ENCODE measurements at places on chromosomes 4 and X.

GRCh38 chr4:123638834-123639233, 242.2 kb downstream of the SPRY1 start:
- no peak for DNase-seq

- no peak for DNase-seq
Measured at GRCh38 chr4:47744253-47744652, 93.6 kb downstream of the CORIN start.

GRCh38 chr4:104418286-104418685, 76.4 kb downstream of the CXXC4 start:
- no peak for DNase-seq

DNA sequence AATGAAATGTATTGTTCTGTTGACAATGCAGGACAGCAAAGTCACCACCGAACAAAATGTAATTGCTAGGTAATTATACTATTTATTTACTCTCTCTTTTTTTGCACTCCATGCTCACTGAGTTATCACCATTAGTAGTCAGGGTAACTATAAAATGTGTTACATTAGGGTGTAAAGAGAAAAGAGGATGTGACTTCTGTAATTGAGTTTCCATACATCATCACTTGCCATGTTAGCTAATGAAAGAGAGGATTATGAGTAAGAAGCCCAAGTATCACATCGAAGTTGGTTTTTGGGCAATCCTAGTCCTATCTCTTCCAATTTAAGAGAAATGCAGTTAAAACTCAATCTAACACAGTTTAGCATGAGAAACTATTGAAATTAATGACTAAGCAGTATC, 7.6 kb downstream of the ZXDA start:
- DNase-seq, result no peak

DNA sequence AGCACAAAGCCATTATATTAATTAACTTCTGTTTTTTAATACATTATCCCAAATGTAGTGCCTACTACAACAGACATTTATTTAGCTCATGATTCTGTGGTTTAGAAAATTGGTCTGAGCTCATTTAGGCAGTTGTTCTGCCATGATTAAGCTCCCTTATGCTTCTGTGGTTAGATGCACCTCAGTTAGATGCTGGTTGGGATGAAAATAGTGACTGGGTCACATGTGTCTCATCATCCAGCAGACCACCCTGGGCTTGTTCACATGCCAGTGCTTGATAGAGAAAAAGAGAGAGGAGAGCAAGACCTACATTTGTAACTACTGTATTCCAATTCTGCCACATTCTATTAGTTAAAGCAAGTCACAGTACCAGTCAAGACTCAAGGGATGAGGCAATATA, 376.4 kb upstream of the GNPDA2 start:
- no peak for DNase-seq

- DNase-seq, result no peak
Measured at GRCh38 chr4:92339676-92340075, 35.9 kb downstream of the GRID2 start.

GRCh38 chr4:100823993-100824323, 306.1 kb upstream of the EMCN start:
- no peak for DNase-seq

DNA sequence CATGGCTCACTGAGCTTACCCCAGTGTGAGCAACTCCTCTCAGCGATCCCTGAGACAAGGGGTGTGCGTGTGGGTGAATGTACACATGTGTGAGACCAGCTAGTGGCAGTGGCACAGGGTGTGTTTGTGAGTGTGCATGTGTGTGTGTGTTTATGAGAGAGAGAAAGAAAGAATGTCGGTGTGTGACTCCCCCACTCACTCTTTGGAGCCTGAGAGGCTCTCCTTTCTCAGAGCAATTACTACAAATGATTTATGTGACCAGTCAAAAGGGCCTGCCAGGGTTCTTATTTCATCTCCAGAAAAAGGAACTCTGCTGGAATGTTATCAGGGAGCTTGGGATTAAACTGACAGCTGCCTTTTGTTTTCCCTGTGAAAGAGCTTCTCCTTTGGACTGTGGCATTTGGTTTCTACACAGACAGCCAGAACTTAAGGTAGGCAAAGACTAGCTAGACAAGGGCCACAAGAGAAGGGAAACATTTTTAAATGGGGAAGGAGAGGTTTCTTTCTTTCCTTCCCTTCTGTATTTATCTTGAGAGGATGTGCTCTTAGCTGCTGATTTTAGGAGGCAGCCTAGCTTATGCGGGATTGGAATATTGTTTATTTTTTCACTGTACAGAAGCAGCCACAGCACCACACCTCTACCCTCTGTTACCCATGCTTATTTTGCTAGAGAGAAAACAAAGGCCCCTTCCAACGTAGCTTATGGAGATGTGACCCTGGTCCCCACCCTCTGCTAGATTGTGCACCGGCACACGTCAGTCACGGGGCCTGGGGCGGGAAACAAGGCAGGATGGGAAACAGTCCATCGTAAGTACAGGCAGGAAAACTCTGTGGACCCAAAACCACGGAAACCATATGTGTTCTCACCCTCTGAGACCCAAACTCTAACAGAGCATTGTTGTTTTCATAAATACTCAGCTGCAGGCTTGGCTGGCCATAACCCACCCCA, 143.5 kb downstream of the MGST2 start:
- no peak for DNase-seq

DNA sequence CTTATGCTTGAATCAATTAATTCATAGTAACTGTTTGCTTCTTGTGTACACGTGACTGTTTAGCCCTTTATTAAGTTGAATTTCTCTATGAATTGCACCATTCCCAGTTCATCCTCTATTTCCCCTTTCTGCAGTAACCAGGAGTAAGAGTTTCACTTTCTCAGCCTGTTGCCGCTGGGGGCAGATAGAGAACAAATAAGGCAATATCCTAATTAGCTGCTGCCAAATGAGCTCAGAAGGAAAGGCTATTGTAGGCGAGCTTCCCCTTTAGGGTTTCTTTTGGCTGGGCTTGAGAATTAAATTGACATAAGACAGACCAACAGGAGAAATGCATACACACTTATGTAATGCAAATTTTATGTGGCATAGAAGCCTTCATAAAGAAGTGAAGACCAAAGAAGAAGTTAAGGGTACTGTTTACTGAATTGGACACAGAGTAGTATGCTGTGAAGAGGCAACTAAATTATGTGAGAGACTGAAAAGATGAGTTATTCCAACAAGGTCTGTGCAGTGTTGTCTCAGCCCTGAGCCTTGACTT, 1594.7 kb downstream of the TECRL start:
- DNase-seq, result peak; percentile 46

DNA sequence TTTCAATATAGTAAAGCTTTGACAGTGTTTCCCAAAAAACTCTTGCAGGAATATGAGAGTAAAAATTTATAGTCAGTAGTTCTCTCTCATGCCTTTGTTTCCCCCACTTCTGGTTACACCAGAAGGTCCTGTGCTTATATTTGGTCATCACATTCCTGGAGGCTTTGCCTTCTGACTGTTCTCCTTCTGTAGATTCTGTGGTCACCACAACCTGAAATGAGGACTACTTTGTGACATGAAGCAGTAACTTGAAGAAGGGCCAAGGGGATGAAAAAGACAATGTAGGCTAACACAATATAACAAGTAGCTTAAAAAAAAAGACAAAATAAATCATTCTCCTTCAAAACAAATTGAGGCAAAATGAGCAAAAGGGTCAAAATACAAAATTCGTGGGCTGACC, 366.2 kb upstream of the NR3C2 start:
- no peak for DNase-seq

GRCh38 chr4:86994686-86995085, 59.9 kb downstream of the AFF1 start:
- no peak for DNase-seq

DNA sequence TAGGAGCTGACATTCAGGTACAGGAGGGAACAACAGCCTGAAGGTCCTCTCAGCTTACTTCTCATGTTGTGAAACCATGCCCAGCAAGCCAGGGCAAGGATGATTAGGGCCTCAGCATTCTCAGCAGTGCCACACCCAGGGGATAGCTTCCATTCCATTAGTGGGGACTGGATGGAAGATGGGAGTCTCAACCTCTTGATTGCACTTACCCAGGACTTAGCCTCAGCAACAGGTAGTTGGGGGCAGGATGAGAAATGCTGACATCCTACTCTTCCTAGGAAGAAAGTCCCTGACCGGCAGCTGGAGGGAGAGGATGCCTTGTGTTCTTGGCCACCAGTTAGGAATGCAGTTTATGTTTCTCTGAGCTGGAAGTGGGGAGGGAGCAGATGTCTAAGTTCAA, 8.8 kb upstream of the BEX3 start:
- no peak for DNase-seq

DNA sequence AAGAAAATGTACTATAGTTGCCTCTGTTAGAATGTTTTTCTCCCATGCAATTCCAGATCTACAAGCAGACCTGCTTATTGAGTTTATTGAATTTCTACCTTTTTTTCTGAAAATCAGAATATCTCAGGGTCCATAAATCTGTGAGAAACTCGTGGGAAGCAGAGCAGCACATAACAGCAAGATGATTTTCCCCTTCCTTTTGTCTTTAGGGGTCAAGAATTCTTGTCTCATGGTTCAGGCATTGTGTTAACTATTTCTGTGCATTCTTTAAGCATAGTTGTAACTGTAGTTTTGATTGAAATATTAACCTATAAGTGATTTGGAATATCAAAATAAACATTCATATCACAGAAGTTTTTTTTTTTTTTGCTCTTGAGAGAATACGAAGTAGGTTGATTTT, 11.4 kb downstream of the EDNRA start:
- no peak for DNase-seq

- DNase-seq, result no peak
Measured at GRCh38 chrX:7154041-7154597, 6.2 kb upstream of the PUDP start.

DNA sequence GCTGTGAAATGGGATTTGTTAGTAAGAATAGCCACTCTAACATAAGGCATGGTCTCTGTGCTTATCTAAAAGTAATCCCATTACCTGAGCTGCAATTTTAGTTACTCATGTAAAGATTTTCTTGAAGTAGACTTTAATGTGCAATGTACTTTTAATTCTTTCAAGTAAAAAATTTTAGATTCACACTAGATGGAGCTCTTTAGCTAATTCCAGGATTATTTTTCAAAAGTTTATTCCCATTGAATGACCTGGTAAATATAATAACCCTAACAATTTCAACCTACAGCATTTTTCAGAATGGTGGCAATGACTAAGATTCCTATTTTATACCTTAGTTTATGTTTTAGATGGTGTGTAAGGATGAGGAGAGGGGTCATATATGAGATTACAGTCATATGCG, 18.1 kb downstream of the USP38 start:
- DNase-seq, result no peak

- DNase-seq, result peak; percentile 89
Measured at GRCh38 chrX:78653118-78653822, 5.9 kb downstream of the RTL3 start.

- DNase-seq, result no peak
Measured at GRCh38 chr4:64613046-64613445, 203.8 kb upstream of the TECRL start.

DNA sequence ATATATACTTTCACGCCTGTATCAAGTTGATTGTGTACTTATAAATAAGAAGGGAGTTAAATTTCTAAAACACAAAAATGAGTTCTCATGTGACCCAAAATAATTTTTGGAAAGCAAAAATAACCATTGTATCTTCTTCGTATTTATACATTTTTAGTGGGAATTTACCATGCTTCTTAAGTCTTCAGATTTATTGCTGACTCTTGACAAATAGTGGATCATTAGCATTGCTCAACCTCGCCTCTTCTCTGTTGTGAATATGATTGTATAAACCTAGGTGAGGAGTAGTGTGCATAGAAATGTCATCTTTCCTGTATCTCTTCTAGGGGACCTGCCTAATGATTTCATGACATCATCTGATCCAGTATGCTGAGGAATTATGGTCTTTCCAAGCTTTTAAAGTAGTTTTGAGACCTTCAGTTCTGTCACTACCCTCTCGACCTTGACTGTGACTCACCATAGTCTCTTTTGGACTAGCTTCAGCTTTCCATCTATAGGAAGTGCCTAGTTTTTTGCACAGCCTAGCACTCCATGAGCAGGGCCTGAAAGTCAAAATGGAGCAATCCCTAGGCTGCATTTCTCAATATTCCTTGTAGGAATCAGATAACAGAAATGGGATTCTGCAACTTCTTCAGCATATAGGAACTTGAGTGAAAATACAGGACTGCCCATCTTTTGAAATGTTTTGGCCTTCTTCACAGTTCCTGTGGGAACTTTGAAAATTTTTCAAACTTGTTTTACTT, 157.6 kb downstream of the ARX start:
- DNase-seq, result no peak

DNA sequence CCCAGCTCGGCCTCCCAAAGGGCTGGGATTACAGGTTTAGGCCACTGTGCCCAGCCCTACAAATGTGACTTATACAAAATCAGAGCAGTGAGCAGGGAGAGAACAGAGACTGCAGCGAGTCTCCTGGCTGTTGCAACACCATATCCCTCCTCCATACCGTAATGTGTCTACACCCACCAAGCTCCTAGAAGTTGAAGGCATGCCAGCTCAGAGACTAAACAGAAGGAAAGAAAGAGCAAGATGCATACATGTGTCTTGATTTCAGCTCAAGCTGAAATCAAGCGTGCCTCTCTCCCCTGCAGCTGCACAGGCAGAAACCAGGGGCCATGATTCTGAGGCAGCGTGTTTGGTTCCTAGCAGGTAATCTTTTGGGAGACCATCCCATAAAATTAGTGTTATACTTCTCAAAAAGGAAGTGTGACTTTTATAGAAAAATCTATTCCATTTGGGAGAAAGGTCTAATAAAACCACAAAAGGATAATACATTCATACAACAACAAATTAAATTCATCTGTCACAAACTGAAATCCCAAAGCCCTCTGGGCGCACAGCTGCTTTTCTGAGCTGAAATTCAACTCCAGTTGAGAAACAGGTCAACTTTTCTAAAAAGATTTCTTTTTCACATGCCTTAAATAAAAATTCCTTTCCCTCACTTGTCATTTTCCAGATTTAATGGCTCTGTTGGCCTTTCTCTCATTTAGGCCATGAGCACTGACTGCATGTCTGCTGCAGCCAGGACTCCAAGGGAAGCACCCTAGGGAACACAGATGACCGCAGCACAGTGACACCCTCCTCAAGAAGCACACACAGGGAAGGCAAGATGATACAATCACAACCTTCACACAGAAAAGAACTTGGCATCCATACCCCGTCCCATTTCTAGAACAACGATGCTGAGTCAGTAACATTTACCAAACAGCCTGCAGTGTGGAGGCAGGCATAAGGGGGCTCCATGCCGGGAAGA, 34.4 kb downstream of the AFAP1 start:
- no peak for DNase-seq

DNA sequence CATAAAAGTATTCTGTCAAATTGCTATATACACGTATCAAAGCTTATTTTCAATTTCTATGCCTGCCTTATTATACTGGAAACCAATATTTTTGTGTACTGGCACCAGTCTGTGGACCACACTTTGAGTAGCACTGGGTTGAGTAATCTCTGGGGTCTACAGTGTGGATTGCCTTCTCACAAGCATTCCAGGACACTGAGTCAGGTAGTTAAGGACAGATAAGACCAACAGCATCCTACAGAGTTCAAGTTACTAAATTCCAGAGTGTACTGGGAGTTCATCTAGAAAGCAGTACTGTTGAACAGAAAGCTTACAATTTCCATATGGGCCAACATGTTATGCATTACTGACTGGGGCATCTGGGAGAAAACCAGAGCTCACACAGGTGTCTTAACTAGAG, 61.8 kb downstream of the VMA21 start:
- no peak for DNase-seq

GRCh38 chr4:14124816-14125215, 497.3 kb upstream of the BOD1L1 start:
- DNase-seq, result no peak

- peak; percentile 41 for DNase-seq
Measured at GRCh38 chrX:109774706-109775105, 41.6 kb upstream of the ACSL4 start.

GRCh38 chr4:174084542-174084941, 198.9 kb downstream of the FBXO8 start:
- no peak for DNase-seq
